ENCODE measurements at places on chromosomes 1 and 21.

GRCh38 chr1:56780128-56780750, 39.0 kb downstream of the FYB2 start:
- DNase-seq = no peak

DNA sequence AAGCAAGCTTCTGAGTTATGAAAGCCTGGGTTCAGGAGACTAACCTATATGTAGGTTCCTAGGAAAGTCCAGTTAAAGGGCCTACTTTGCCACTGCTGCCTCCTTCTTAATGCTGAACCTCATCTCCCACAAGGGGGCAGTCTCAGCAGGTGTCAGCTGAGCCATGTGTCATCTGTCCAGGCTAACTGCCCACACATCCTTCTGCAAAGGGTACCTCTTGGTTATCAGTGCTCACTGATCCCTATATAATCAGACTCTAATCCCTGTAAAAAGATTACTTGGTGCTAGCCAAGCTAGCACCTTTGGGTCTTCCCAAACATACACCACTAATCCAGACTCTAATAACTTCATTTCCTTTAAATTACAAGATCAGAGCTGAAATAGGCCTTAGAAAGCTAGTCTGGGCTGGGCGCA, 9.0 kb downstream of the PRDX1 start:
- peak; percentile 78 for DNase-seq

DNA sequence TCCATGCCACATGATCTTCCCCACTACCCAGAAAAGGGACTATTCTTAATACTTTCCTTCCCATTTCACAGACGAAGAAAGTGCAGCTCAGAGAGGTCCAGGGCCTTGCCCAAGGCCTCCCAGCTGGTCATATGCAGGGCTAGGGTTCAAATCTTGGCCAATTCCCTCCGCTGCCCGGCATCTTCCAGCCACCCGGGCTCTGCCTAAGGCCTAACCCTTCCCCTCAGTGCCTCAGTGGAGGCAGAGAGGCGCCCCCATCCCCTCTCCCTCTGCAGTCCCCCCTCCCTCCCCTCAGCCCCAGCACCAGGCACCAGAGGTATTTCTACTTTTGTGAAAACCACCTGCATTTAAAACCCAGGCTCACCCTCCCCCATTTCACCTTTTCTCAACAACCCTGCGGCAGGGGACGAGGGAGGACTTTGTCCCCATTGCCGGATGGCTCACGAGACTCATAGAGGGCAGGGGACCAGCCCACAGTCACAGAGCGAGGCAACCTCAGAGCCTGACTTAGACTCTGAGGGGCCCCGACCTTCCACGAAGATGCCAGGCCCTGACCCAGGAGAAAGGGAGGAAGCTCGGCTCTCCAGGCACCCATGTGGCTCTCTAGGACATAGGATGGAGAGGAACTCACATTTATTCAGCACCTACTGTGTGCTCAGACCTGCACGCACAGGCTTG, 12.3 kb downstream of the LAPTM5 start:
- no peak for DNase-seq

DNA sequence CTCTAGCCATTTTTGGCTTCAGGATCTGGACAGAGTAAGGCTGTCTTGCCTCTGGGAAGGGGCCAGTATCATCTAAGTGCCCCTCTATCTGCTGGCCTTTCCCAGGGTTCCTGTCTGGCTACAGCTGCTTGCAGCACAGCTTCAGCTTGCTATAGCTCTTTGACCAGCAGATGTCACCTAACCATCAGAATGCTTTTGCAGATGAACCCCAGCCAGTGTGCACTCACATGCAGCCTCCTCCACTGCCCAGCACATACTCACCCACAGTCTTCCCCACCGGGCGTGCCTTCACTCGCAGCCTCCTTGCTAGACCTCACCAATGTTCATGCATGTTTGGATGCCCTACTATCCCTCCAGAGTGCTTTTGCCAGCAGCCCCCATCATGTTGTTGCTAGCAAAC, 769.0 kb downstream of the BRINP3 start:
- DNase-seq = no peak

- no peak for DNase-seq
Measured at GRCh38 chr1:42014823-42015222, 96.1 kb upstream of the HIVEP3 start.

- no peak for DNase-seq
Measured at GRCh38 chr1:204678721-204679475, 6.6 kb downstream of the LRRN2 start.

DNA sequence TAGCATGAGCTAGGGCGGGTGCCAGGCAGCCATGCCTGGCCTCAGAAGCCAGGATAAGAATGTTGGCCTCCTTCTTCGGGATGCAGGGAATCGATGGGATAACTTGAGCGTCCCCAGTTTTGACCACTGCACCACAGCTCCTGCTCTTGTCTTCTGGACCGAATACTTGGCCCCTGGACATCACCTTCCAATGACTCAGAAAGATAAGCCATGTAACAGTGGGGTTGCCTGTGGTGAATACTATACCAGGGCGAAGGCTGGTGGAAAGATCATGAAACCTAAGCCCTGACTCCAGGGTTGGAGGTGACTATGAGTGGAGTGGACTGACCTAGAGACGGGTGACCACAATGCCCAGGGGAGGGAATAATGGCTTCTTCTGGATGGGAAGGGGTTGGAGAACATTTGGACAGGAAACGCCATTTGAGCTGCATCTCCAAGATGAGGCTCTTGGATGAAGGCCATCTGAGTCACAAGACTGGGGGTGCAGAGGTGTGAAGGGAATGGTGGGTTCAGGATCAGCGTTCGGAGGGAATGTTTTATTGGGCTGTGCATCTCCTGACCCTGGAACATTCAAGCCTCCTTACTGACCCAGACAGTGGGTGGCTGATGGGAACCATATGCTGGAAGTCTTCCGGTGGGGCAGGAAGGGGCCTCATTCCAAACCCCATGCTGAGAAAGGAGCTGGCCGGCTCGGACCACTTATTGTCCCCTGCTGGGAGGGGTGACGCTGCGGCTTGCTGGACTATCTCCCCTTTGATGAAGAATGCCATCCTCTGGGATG, 18.5 kb upstream of the KCNE2 start:
- DNase-seq = peak; percentile 55

- DNase-seq = peak; percentile 32
Measured at GRCh38 chr1:205435578-205436573, 14.0 kb upstream of the LEMD1 start.

DNA sequence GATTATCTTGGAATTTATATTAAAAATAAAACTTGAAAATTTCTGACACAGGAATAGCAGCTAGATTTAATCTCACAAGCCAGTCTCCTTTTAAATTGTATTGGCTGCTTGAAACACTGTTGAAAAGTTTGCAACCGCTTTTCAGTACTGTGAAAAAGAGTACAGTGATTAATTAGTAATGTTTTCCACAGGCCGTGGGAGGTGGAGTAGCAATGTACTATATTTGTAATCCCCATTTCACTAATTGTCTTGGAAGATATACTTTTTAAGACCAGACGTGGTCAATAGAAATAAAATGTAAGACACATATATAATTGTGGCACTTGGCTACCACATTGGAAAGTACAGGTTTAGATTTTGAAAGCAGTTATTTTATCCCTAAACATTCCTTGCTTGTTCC, 40.8 kb upstream of the MYOCOS start:
- peak; percentile 15 for DNase-seq

DNA sequence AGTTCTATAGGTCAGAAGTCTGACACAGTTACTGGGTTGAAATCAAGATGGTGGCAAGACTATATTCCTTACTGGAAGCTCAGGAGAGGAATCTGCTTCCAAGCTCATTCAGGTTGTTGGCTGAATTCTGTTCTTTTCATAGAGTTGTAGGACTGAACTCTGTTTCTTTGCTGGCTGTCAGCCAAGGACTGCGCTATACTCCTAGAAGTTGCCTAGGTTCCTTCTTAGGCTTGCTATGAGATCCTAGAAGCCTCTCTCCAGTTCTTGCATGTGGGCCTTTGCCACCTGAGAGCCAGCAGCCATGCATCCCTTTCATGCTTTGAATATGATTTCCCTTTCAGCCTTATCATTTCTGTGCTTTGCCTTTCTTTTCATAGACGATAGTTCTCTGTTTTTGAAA, 176.4 kb downstream of the RPS6KC1 start:
- DNase-seq = no peak

DNA sequence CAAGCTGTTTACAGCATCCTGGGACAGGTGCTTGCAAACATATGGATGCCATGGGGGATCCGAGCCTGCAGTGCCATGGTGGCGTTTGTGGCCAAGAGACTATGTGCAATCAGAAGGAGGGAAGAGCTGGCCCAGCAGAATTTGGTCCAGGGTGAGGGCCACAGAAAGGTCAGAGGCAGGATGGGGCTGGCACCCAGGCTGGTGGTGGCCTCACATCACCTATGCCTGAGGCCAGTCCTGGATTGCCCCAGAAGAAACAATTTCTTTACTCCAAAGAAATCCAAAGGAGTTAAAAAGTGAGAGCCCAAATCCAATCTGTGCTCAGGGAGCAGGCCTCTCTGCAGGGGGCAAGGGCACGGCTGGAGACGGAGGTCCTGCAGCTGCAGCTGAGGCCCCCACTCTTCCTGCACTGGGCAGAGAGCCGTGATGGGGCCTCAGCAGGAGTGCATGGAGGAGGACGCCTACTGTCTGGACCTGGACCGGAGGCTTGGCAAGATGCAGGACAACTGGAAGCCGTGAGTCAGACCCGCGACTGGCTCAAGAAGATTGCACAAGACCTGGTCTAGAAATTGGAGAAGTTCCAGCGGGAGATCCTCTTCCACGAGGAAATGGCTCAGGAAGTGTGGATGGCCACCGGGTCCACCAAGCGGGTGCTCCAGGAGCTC, 163.5 kb downstream of the RYR2 start:
- DNase-seq = peak; percentile 45

- DNase-seq = no peak
Measured at GRCh38 chr1:207316141-207316540, 5.3 kb upstream of the CD55 start.

DNA sequence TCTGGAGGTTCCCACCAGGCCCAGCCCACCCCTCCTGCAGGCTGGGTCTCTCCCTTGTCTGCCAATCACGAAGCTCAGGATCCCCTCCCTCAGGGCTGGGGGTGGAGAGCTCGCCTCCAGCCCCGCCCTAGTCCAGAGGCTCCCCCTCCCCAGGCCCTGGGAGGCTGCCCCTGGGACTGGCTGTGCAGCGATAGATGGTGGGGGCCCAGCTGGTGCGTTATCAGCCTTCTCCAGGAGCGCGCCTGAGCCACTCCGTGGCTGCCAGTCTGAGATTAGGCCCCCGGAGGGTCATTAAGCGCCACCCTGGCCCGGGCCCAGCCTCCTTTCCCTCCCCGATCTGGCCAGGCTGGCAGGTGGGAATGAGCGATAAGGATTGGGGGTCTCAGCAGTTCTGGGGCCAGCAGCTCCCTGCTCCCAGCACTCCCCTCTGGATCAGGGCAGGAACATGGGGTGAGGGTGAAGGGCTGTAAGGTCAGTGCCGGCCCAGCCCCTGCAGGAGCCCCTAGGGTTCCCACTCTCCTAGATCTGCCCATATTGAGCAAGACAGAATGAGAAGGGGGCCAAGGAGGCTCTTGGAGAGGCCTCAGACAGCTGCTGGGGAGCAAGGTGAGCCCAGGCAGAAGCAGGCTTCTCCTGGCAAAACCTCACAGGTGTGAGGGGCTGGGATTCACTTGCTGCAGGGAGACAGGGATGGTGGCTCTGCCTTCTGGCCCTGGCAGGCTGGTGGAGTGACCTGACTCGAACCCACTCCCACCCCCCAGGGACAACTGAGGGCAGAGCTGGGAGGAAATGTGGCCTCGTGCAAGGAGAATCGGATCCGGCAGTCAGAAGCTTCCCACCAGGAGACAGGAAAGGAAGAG, 8.5 kb downstream of the PDZK1IP1 start:
- no peak for DNase-seq

DNA sequence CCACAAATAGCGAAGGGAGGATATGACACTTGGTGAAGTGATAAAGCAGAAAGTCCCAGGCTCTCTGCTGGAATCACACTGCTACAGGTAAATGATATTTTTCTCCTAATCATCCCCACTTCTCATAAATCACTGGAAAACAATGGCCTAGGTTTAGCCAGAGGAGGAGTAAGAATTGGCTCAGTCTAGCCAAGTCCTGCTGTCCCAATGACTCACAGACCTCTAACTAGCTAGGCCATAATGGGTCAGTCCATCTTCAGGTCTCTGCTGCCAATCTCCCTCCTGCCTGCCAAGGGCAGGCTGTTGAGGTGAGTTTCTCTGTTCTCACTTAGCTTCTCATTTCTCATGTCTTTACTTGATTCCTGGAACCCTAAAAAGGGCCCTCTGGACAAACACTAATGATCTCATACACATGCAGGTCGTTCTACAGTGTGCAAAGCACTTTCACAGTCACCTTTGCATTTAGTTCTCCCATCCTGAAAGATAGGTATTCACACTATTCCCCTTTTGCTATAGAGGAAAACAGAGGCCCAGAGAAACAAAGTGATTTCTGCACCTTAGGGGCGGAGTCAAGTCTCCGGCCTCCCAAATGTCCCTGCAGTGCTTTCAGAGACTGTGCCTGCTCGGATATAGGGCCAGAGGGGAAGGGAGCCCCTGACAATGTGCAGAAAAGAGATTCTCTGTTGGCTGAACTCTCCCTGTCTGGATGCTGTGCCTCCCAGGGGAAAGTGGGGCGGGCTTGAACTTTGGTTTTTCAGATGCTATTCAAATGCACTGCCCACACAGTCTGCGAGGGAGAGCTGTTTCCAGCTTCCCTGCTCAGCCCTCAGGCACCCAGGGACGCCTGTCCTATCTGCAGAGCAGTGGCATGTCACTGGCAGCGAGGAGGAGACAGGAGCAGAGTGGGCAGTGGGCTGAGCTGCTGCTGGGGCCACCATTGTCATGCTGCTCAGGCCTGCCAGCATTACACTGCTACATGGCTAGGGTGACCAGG, 3.9 kb upstream of the CDK18 start:
- DNase-seq = peak; percentile 54

- DNase-seq = peak; percentile 92
Measured at GRCh38 chr1:32939655-32940371, 24.8 kb downstream of the RNF19B start.

DNA sequence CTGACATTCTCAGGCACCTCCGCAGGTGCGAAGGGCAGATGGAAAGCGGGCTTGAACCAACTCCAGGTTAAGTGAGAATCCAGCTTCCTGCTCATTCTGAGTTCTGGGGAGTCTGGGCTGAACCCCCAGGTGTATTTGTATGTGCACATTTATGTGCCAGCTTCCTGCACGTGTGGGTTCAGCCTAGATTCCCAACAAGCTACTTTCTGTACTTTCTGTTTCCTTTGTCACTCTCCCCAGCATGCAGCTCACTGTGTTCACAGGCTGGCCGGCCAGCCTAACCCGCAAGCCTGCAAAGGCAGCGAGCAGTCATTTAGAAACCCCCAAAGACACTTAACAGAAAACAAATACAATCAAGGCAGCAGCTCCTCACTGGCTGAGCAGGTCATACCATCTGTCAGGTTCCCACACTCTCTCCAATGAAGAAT, 1.3 kb upstream of the IL19 start:
- DNase-seq = no peak
